ENCODE measurements at places on chromosomes 5 and 9. TPM values are rescaled to one million over a fixed set of nuclear protein-coding genes. Genes with fewer than 3 reads are reported as not detected.

- no peak for DNase-seq
These were observed 28.1 kb upstream of the TCF7 start for GRCh38 chr5:134086225-134086942.

- DNase-seq: peak; percentile 78
These were observed 16.9 kb downstream of the PTTG1 start for GRCh38 chr5:160438316-160439204.

DNA sequence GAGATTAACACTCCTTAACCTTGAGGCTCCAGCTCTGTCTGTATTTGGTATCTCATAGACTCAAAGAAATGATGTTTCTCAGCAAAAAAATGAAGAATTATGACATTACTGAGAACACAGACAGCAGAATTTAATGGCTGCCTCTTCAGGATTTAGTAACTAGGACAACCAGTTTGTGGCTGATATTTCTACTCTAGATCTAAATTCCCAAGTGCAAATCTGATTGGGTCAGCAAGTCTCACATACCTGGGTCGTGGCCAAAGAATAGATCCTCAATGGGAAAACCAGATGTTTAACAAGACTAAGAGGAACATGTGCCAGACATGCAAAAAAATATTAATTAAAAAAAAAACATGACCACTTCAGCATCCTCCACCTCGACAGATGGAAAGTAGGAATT is 608.9 kb downstream of the DTWD2 start:
- no peak for DNase-seq

DNA sequence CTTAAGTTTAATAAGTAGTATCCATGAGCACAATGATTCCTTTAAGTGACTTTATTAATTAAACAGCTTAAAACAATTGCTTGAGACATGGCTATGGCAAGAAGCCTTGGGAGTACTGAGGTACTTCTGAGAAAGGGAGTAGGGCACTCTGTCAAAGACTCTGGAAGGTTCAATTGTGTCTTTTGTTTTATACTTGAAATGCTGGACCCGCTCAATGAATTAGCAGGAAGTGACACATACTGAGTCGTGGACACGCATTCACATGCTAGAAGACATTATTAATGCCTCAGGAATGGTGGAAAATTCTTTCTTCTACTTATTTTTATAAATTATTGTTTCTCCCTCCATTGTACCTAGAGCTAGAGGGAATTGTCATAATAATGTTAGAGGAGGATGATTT is 347.3 kb upstream of the ZNF608 start:
- no peak for DNase-seq

The FAM169A gene
- total RNA-seq: 10.7 TPM

The CSF1R gene
- total RNA-seq: 1.8 TPM

The NR5A1 gene
- total RNA-seq: not detected

Data from activated naive CD4-positive, alpha-beta T cell treated with anti-CD3 and anti-CD28 coated beads for 36 hours (primary cell).